ENCODE measurements at places on chromosomes 4 and X. TPM values are rescaled to one million over a fixed set of nuclear protein-coding genes. Genes with fewer than 3 reads are reported as not detected.
A peak's percentile ranks its signal among the peaks of the same experiment; 100 is the strongest.

IBSP gene
- 0.07 TPM for polyA plus RNA-seq

SLC26A1 gene
- polyA plus RNA-seq = 0.34 TPM

F8 gene
- 72.9 TPM for polyA plus RNA-seq

PABPC4L gene
- polyA plus RNA-seq = 0.97 TPM

LRP2BP gene
- polyA plus RNA-seq = 1.3 TPM

DUX4 gene
- polyA plus RNA-seq = not detected

FSTL5 gene
- polyA plus RNA-seq = 0.02 TPM

LUZP4 gene
- not detected for polyA plus RNA-seq

TRPC3 gene
- 0.09 TPM for polyA plus RNA-seq

TBC1D1 gene
- polyA plus RNA-seq = 86.7 TPM

PROM1 gene
- 3.2 TPM for polyA plus RNA-seq

TMPRSS11B gene
- 0.05 TPM for polyA plus RNA-seq

GPR78 gene
- 0.09 TPM for polyA plus RNA-seq

DNA sequence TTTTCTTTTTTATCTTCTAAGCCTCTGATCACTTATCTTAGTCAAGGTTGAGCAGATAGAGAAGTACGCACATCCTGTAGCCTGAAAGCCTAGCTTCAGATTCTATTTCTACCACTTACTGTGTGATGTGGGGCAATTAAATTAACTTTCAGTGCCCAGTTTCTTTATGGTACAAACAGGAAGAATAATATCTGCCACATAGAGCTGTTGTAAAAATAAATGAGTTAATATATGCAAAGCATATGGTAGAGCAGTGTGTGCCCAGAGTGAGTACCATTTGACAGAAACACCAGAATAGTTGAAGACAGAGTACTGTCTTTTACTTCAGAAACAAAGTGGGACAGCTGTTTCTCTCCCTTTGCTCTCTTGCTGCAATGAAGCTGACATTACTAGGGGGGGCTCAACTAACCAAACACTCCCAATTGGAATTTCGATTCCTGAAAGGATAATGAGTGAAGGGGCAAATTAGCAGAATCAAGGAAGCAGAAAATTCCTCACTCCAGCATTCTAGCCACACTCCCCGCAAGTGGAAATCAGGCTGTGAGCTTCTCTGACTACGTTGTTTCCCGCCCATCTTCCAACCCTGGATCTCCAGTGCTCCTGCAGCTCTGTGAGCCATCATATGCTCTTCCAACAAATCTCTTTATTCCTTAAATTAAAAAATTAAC, 80.4 kb downstream of the MAPK10 start:
- no peak for DNase-seq

DNA sequence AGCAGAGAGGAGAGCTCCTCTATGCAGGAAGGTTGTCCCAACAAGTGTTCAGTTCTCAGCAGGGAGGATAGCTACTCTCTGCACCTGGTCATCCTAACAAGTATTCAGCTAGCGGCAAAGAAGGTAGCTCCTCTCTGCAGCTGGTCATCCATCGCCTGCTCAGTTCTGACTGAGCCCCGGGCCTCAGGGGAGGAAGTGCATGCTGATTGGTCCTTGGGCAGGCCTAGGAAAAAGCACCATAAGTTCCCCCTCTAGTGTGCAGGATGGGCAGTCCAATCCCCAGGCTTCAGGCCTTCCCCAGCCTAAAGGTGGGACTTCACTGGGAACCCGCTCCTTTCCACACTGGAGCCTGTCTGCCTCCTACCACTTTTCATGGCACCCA, 4.4 kb upstream of the FBXW7 start:
- DNase-seq = no peak

GRCh38 chr4:101651778-101652177, 138.8 kb upstream of the BANK1 start:
- peak; percentile 15 for DNase-seq

DNA sequence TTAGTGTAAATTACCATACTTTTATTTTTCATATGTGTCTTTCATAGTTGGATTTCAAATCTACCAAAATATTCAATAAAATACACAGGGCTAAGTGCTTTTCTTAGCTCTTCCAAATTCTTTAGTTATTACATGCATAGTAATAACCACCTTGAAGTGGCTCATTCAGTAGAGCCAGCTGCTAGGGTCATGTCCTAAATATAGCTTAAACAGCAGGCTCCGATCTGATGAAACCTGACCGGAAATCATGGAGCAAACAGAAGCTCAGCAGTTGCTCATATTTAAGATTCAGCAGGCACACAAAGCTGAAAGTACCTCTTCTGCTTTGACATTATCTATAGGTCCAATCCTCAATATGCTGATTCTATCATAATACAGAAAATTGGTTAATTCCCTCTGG, 1470.4 kb downstream of the ADGRL3 start:
- DNase-seq = no peak

DNA sequence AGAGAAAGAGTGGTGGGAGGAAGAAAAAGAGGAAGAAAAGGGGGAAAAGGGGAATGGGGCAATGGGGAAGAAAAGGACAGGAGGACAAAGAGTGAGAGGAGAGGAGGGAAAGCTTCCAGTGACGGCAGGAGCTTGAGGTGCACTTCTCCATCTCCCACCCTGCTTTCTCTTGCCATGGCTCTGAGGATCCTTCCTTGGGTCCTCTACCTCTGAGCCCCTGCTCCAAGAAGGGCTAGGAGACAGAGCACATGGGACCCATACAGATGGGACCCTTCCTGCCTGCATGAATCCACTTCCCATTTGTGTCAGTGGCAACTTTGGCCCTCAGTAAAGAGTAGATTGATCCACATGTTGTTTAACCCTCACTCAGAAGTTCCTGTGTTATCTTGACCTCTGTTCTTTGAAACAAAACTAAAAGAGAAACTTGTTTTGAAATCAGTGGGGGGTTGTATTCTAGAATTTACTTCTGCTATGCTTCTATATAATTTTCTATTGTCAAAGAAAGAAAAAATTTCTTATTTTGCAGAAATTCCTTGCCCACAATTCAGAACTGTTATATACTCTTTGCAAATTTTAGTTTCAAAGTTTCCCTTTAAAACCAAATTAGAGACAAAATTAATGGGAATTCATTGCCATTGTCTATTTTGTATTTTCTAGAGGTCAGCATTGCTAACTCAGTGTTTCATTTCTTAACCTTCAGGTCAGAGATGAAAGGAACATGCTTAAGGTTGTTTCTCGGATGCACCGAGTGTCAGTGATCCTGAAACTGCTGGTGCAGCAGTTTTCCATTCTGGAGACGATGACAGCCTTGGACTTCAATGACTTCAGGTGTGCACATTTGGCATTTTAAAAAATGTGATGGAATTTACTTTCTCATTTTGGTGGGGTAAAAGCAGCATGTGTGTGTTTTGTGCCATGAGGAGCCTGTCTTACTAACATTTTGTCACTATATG, 5.0 kb downstream of the TDO2 start:
- DNase-seq = no peak

DNA sequence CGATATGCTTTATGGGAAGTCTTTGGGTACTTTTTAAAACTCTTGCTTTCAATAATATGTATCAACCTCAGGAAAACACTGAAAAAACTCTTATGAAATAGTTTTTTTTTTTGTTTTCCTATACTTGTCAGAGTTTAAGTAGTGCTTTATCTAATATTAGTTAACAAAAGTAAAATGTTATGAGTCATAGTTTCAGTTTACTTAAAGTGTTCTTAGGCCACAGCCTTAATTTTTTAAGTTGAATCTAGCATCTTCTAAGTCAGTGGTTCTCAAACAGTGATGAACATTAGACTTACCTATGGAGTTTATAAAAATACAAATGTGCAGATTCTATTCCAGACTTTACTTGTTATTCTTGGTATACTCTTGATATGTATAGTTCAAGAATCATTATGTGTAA, 26.3 kb upstream of the ADGRL3 start:
- DNase-seq = no peak

DNA sequence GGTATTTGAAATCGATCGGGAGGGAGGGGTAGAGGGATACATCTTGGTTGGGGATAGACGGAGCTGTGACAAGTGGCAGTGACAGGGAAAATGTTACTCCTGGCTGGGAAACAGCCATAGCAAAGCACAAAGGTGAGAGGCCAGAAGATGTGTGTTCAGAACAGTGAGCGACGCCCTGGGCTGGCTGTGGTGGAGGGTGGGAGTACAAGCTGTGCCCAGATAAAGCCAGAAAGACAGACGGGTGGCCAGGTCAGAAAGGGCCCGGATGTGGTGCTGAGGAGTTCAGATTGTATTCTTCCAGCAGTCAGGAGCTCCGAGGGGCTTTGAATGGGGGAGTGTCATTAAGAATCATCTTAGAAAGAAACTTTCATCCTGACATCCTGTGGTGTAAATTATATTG, 27.9 kb downstream of the CCDC149 start:
- no peak for DNase-seq

GRCh38 chr4:150828159-150828558, 186.9 kb downstream of the LRBA start:
- DNase-seq = no peak

DNA sequence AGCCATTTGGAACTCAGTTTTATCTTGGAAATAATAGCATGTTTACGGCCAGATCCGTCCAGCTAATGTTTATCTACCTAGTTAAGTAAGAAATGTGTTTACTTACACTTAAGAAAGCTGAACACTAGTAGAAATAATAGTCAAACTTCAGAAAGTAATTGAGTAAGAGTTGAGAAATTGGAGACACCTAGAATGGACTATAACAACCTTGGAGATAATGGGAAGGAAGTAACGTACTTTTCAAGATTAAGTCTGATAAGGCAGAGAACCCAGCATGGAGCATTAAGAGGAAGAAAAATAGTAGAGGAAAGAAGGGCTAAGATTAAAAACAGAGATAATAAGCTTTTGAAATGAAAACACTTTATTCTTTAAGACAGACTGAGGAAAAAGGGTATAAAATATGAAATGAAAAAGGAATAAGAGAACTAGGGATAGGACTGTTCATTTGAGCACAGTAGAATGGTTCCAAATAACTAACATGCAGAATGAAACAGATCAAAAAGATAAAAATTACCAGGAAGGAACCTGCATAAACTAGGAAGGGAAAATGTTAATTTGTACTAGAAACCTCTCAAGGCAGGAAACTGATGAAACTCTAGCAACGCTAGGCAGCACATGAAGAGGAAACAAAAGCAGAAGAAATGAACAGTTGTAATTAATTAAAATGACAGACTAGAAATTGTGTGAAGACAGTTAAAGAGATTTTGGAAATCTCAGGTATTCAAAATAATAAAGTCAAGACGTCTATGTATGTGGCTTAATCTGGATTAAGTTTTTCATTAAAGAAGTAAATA, 71.7 kb downstream of the FBXW7 start:
- DNase-seq = no peak

DNA sequence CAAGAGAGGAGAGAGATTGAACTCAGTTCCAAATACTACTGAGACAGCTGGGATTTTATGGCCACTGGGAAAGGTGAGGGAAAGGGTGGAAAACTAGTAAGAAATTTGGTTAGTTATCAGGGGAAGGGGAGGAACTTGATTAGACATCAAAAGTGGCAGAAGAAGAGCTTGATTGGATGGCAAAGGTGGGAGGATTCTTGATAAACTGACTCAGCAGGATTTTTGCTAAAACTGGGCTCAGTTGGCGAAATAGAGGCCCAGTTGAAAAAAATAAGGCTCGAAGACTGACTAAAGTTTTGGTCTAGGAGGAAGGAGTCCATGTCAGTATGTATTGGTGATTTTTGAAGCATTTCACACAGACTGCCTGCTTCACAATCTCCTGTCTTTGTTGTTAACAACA, 10.0 kb downstream of the BEX3 start:
- no peak for DNase-seq

DNA sequence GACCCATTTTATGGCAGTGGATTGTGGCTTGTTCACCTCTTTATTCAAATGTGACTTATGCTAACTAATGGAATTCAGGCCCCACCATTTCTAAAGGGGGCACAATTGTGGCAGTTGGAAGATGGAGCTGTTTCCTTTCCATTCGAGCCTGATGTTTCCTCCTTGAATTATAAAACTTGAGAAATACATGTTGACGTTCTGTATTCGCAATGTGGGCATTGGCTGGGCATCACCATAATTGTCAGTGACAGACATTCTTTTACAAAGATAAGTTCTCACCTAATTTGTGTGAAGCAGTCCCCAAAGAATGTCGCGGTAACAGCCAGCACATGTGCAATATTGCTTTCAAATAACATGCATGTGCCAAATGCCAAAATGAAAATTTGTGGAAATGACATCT, 1070.2 kb upstream of the TENM3 start:
- no peak for DNase-seq

- no peak for DNase-seq
Observed at GRCh38 chr4:1060121-1060520, 48.7 kb downstream of the FGFRL1 start.

GRCh38 chr4:107970063-107970798, 19.5 kb upstream of the HADH start:
- no peak for DNase-seq

DNA sequence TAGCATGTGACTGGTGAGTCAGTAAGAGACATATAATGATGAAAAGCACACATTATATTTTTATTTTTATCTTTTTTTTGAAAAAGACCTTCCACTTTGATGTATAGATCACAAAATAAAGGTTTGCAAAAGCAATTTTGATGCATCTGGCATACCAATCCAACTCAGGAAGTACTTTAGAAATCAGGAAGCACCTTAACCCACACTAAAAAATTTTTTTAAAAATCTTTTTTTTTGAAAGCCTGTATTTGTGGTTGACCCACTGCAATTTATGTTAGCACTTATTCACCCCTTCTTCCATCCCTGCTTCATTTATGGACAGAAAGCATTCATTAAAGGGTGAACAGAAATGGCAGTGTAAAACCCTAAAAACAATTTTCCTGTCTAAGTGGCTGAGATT, 16.6 kb downstream of the TMEM255A start:
- no peak for DNase-seq

GRCh38 chr4:4995103-4995907, 24.0 kb downstream of the CYTL1 start:
- DNase-seq = peak; percentile 83

GRCh38 chr4:153000076-153000420, 63.9 kb downstream of the FHDC1 start:
- no peak for DNase-seq

GRCh38 chr4:26510334-26510964, 20.2 kb upstream of the CCKAR start:
- no peak for DNase-seq

- DNase-seq = peak; percentile 66
Observed at GRCh38 chrX:40155589-40156469, 58.1 kb upstream of the BCOR start.

- no peak for DNase-seq
Observed at GRCh38 chr4:182139491-182139890, 103.7 kb upstream of the TENM3 start.

GRCh38 chr4:76177709-76178108, 29.5 kb upstream of the NUP54 start:
- no peak for DNase-seq

All from right cardiac atrium (tissue), 5 donors.